ENCODE measurements at places on chromosomes 3 and 15.

- no peak for DNase-seq
Measured at GRCh38 chr3:124478830-124479229, 251.4 kb upstream of the UMPS start.

- no peak for DNase-seq
Measured at GRCh38 chr3:13282986-13283876, 136.9 kb downstream of the NUP210 start.

GRCh38 chr3:13047296-13048165 lies 25.7 kb downstream of the IQSEC1 start:
- no peak for DNase-seq

- no peak for DNase-seq
Measured at GRCh38 chr3:2711081-2711480, 399.1 kb downstream of the IL5RA start.

DNA sequence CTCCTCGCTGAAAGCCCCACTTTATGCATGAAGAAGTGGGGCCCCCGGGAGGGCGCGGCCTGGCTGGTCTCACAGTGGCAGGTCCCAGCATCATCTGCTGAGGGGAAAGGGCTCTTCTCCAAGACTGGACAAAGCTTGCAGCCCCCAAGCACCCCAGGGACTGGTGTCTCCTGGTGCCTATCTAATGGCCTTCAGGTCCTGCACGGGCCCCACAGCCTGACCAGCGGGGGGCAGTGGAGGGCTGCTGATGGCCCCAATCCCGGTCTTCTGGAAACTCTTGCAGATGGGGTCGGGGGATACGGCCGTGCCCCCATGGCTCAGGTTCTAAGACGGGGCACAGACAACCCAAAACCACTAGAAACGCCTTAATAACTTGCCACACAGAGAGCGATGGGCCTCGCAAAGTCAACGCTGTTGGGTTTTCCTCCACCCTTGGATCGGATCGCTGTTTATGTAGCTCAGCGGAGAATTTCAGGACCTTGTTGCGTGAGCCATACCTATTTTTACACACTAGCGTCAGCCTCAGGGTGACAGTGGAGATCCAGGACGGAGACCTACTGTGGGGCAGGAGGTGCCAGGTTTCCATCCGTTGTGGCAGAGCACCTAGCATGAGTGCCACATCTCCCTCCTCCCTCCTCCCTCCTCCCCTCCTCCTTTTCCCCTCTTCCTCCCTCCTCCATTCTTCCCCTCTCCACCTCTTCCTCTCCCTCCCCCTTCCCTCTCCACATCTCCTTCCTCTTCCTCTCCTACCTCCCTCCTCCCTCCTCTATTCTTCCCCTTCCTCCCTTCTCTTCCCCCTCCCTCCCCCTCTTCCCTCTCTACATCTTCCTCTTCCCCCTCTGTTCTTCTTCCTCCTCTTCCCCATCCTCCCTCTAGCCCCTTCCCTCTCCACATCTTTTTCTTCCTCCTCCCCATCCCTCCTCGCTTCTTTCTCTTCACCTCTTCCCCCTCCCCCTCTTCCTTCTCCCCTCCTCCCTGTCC lies 79.3 kb upstream of the ALDH1L1 start:
- DNase-seq: no peak

DNA sequence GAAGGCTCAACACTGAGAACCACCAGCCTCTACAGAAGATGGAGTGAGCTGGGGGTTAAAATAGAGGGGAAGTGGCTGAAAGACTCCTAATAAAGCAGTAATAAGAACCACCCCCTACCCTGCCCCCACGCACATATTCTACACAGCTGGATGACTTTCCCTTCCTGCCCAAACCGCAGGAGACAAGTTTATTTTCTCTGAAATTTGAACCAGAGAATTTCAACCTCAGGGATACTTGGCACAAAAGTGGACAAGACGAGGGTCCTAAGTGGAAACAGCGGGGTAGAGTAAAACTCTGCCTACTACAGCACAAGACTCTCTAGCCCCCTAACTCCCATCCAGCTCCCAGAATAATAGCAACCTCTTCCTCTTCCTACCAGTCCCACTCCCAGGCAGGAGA lies 28.4 kb downstream of the USF3 start:
- no peak for DNase-seq

DNA sequence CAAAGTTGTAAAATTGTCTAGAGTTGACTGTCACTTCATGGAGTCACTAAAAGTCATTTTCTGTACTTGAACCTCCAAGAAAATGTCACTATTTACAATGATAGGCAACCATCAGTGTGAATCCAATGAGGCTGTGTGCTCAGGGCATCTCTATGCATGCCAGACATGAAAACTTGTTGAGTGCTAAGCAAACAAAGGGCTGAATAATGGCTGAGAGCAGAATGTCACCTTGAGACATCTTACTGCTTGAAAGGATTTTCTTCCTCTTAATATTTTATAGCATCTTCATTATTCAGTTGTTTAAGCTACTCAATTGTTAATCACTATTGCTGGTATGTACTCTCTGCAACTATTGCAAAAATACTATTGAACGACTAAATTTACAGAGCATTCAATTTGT lies 184.7 kb downstream of the PLCH1 start:
- DNase-seq: no peak

DNA sequence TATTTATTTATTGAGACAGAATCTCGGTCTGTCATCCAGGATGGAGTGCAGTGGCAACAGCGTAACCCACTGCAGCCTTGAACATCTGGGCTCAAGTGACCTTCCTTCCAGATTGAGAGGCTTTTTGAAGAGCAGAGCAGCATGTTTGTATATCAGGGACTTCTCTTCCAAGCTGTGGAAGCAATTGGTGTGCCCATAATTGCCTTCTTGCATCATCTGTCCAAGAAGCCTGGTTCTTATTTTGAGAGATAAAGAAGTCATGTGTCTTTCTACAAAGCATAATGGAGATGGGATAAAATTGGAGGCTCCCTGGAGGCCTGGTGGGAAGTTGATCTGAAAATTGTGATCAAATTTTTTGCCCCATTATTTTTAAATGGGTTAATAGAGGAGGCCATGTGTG lies 183.8 kb upstream of the MCTP2 start:
- no peak for DNase-seq

DNA sequence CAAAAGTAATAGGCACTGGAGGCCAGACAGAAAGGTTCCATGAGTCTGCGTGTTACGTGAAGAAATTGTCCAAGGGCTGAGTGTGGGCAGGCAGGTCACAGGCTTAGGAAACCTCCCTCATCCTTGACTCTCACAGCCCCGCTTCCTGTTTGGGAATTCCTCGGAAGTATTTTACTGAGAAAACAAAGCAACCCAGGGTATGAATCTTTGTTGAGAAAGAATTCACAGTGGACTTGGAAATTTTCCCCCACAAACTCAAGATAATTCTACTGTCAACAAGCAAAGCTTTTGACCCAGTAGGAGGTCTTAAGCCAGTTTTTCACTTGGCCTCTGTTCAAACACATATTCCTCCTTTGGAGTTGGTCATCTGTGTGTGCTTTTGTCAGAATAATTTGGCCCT lies 377.1 kb upstream of the TPM1 start:
- no peak for DNase-seq

- DNase-seq: no peak
Measured at GRCh38 chr3:196757876-196758739, 18.5 kb downstream of the PAK2 start.

DNA sequence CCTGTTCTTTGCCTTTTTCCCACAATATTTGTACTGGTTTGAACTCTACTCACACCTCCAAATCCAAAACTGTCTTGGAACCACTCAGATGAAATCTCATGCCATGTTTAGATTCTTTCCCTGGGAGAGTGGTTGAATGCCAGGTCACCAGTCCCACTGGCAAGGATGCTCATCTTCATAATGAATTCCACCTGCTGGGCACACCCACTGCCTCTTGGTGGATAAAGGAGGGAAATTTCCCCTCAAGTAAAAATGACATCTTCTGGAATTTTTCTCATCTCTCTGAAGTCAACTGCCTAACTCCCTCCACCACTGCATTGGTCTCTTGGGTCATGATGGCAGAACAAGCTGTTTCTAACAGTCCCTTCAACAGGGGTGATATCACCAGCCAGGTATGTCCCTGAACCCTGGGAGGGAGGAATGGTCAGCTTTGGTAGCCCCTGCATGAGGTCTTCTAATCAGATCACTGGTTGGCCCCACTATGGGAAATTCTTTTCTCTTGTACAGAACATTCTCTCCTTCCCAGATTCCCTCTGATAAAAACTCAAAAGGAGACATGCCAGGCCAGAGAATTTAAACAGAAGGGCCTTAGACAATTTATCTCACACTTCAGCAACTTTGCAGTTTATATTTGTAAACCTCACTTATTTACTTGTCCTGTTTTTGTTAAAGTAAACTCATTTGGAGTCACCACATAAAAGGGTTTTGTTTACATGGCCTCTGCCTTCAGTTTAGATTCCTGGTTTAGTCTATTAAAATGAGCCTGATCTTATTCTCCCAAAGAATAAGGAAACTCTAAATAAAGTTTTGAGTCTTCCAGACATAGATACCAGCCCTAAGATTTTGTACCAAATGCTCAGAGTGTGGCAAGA lies 143.4 kb downstream of the WNT5A start:
- no peak for DNase-seq

- DNase-seq: peak; percentile 33
Measured at GRCh38 chr3:138941259-138941885, 5.6 kb downstream of the FOXL2 start.

Data from LNCaP clone FGC (cell line).